ENCODE measurements at places on chromosomes 6 and 20. TPM values are rescaled to one million over a fixed set of nuclear protein-coding genes. Genes with fewer than 3 reads are reported as not detected.

ADGRF5 gene
- 18.7 TPM for total RNA-seq

DNA sequence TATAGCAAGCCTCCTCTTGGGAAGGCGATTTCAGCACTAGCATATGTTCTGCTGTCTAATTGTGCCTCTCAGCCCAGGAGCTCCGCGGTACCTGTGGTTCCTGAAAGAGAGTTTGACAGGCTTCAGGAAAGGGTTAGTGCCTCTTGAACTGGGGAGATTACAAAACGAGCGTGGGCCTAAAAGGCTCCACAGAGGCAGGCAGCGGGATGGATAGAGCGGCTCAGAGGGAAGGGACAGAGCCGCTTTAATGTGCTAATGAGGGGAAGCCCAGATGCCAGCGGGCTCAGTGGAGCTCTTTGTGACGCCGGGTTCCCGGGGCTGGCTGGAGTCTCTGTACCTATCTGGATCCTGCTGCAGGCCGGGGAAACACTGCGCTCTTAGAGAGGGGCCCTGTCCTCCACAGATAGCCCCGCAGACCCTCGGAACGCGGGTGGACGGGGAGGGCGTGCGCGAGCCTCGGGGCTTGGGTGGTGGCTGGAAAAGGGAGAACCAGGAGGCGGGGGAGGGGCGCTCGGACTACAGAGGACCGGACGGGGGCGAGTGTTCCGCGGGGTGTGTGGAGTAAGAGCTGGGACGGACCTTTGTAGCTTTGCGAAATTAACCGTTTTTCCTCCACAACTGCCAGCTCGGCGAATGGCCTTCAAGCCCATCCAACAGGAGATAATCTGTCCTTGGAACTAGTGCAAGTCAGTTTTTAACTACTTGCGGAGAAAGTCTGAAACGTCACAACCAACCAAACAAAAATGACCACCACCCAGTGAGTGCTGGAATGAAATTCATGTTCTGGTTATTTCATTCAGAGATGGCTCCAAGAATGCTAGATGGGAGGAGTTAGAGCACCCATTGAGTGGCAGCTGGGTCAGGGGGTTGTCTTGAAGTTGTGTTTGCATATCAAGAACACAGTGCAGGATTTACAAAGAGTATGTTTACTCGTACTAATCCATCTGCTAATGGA lies 13.0 kb downstream of the SLC35F1 start:
- peak; percentile 13 for DNase-seq

GRCh38 chr6:13383328-13384163 lies 55.2 kb upstream of the TBC1D7 start:
- no peak for DNase-seq

CCN5 gene
- 4.2 TPM for total RNA-seq

TFAP2D gene
- not detected for total RNA-seq

DNA sequence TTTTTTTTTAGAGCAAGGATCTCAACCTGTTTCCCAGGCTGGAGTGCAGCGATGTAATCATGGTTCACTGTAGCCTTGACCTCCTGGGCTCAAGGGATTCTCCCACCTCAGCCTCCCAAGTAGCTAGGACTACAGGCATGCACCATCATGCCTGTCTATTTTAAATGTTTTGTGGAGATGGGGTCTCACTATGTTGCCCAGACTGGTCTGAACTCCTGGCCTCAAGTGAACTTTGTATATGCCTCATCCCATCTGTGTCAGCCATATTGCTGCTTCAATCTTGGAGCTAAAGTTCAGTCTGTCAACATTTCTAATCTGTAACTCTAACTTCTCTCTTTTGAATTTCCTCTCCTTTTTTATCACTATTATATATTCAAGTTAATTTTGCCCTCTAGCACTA lies 54.3 kb downstream of the CD164 start:
- no peak for DNase-seq

DNA sequence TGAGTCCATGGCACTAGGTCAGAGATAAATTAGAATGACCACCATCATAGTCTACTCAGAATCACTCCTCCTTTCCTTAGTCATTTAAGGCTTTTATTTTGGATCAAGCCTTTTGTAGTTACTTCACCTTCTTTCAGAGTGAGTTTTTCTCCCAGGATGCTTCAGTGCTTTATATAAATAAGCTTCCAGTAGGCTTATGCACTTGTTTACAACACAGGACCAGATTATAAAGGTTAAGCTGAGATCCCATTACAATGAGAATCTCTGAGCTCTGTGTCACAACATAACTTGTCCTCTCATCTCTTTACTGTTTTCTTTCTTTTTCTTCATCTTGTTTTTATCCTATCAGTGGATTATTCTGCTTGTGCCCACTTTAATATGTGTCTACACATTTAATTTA lies 47.9 kb downstream of the CEP57L1 start:
- DNase-seq, result no peak

- DNase-seq, result no peak
Measured at GRCh38 chr6:44243345-44243744, 3.6 kb upstream of the HSP90AB1 start.

- no peak for DNase-seq
Measured at GRCh38 chr6:40166963-40167362, 232.7 kb upstream of the MOCS1 start.

- no peak for DNase-seq
Measured at GRCh38 chr6:152295346-152295745, 341.8 kb downstream of the SYNE1 start.

IL17A gene
- not detected for total RNA-seq

- DNase-seq, result peak; percentile 99
Measured at GRCh38 chr20:3811467-3812258, 8.7 kb upstream of the AP5S1 start.

FERMT1 gene
- 0.24 TPM for total RNA-seq

- DNase-seq, result no peak
Measured at GRCh38 chr6:131519670-131520436, 53.2 kb upstream of the ARG1 start.

KIF13A gene
- total RNA-seq, result 79.5 TPM

- DNase-seq, result no peak
Measured at GRCh38 chr6:40336940-40337760, 250.0 kb downstream of the LRFN2 start.

ZNF311 gene
- total RNA-seq, result 0.22 TPM

GHRH gene
- not detected for total RNA-seq

CLVS2 gene
- total RNA-seq, result 2.5 TPM

- no peak for DNase-seq
Measured at GRCh38 chr6:120873125-120873865, 461.0 kb downstream of the TBC1D32 start.

GRCh38 chr20:36773107-36773596 lies 411 bp downstream of the DSN1 start:
- DNase-seq, result no peak

ADGRF4 gene
- total RNA-seq, result 0.18 TPM

FOXA2 gene
- not detected for total RNA-seq

DNA sequence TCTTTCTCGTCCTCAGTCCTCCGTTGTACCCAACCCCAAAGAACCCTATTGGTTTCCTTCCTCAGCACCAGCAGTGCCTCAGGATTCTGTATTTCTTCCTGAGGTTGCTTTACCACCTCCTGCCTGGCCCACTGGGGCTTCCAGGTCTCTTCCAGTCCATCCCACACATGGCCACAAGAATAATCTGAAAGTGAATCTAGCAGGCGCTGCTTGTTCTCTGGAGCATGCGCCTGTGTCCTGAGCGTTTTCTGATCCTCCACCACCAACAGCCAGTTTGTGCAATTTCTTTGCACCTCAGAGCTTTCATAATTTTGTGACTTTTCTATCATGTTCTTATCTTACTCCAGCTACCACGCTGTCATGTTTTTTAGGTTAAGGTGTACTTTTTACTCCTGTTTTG lies 11.6 kb upstream of the HSP90AB1 start:
- no peak for DNase-seq

ZNF451 gene
- 20.4 TPM for total RNA-seq

SIGLEC1 gene
- total RNA-seq, result 6.2 TPM
